ENCODE measurements at places on chromosomes 5 and 9. TPM values are rescaled to one million over a fixed set of nuclear protein-coding genes. Genes with fewer than 3 reads are reported as not detected.

- DNase-seq: no peak
These were observed at the start of gene ACOT12 for GRCh38 chr5:81393783-81394718. Gene ACOT12 (minus strand): TSS chr5:81394134. CDS start chr5:81394114, 20 bp downstream.

DNA sequence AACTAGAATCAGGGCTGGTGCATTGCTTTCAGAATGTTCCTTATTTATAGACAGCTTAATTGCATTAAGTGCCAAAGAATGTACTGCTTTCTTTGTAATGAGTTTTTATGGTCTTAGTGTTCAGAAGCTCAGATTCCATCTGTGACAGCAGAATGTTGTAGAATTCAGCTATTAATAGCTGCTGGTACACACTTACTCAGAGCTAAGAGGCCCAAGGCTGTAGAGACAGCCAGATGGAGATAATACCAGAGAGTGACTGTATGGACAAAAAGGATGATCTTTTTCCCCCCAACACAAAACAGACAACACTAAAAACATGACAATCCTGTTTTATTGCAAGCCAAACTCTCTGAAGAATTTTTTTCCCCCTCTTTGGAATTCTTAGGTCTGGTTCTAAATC lies 50.2 kb downstream of the PPP2R2B start:
- no peak for DNase-seq

DNA sequence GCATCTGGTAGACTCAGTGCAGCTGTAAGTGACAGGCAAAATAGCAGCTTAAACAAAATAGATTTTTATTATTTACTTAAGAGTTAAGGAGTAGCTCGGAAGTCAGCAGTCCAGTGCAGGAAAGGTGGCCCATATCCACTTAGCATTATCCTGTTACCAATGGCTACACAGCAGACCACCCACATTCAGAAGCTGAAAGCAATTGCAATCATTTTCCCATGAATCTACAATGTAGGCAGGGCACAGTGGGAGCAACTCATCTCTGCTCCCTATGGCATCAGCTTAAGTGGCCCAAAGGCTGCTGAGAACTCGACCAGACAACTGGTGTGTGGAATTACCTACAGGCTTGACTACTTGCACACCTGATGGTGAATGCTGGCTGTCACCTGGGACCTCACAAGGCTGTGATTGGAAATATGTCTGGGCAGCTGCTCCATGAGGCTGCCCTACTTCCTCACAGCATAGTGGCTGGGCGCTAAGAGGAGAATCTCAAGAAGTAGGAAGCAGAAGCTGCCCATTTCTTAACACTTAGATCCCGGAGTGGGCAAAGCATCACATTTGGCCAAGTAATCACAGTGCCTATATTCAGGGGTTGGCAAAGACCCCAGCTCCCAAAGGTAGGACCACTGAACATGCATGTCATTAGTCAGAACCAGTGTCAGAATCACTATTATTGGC lies 56.4 kb downstream of the SNX18 start:
- DNase-seq: no peak

DNA sequence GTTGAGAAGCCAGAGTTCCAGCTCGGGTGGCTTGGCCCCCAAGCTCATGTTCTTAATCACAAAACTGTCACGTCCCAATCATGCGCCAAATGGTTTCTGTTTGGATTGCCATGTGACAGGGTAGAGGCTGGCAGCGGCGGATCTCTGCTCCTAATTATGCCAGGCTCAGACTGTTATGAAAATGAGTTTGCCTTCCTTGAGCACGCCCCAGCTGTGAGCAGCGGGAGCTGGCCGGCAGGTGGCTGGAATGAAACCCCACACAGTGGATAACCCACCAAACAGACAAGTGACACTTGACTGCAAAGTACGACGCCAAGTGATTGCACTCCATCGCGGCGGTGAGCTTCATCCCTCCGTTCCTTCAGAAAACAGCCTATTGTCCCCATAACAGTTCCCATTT lies 75.4 kb downstream of the CFAP77 start:
- DNase-seq: no peak

DNA sequence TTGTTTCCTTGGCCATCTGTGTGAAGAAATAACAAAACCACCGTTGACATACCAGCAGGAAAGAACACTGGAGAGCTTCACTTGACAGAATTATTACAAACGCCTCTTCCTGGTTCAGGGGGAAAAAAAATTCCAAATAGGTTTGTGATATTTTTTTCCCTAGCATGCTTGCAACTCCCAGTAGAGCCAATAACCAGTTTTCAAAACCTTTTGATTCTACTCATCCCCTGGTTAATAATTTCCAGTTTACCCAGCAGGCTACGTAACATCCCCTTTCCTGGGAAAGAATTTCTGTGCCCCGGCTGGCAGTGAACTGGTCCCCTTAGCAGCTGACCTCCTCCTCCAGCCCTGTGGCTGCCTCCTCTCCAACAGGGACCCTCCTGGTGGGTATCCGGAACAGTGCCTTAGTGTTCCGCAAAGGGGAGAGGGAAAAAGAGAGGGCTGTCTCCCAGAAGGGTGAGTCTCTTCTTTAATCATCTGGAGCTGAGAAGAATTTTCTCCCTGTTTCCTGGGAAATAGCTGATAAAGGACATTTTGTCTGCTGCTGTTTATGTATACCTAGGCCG lies 72.8 kb upstream of the BOD1 start:
- DNase-seq: no peak

The PCDHAC1 gene
- not detected for total RNA-seq

The C1QTNF3 gene
- total RNA-seq: 2.7 TPM

Data from activated CD8-positive, alpha-beta memory T cell treated with anti-CD3 and anti-CD28 coated beads, Interleukin-2, amount 10 ng/mL, durations not matched to agents 7 days and 5 days (primary cell).